AG04450 (cell line): ENCODE measurements at places on chromosomes 6 and 20.

- DNase-seq, result peak; percentile 18
Observed at GRCh38 chr6:2274981-2275891, 29.8 kb upstream of the GMDS start.

- DNase-seq, result no peak
Observed at GRCh38 chr6:46044881-46045617, 29.4 kb upstream of the CLIC5 start.

DNA sequence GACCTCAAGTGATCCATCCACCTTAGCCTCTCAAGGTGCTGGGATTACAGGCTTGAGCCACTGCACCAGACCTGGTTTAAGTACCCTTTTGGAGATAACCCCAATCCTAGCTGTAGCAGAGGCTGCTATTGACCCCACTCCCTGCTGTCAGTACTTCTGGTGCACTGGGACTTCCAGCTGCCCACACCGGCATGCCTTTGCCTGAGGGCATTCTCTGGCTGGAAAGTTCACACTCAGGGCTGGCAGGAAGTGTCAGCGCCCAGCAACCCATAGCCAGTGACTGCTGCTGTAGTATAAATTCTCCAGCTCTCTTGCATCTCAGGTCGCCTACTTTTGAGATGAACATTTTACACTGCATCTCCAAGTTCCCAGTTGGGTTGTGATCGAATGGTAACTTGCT is 75.3 kb downstream of the UTRN start:
- DNase-seq, result no peak

DNA sequence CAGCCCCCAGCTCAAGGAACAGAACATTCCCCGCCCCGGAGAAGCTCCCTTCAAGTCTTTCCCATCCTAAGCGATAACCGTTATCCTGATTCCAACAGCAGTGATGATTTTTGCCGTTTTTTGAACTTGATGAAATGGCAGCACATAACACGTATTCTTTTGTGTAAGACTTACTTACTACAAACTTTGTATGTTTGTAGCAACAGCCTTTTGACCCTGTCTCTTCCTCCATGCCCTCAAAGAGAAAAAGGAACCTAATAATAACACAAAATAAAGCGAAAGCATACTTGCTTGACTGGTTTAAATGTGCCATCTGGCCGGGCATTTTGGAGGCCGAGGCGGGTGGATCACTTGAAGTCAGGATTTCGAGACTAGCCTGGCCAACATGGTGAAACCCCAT is 26.4 kb upstream of the SLC9A8 start:
- no peak for DNase-seq

- DNase-seq, result peak; percentile 94
Observed at GRCh38 chr6:30719791-30720737, at the start of gene TUBB. Gene TUBB, plus strand, starts transcription at chr6:30720352. Its CDS starts 155 bp downstream, at chr6:30720507.

DNA sequence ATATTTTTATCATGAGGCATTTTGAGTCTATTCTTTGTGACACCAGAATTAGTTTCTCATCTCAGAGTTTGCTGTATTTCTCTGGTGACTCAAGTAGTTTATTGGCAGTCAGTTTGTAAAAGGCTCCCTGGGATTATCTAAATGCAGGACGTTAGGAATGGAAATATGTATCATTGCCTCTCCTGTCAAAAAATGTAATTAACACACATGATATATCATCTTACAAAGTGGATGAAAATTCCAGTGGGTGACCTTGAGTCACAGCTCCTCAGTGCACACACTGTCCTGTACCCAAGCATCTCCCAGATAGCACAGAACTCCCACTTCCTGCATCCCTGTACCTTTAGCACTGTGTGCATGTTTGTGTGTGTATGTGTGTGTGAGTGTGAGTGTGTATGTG is 258.6 kb downstream of the LAMA2 start:
- no peak for DNase-seq

DNA sequence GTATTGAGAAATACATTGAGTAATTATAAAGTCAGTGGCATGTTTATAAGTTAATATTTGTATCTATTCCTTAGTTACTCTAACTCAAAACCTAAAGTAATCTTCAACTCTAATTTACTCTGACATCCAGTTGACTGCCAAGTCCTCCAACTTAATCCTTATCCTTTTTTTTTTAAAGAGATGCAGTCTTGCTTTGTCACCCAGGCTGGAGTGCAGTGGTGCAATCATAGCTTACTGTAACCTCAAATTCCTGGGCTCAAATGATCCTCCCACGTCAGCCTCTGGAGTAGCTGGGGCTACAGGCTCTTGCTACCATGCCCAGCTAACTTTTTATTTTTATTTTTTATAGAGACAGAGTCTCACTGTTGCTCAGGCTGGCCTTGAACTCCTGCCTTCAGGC is 24.4 kb downstream of the PTPN1 start:
- peak; percentile 58 for DNase-seq
